Gastroesophageal sphincter (tissue), 4 donors: ENCODE measurements at places on chromosomes 1 and 21.

- no peak for ATAC-seq
Measured at GRCh38 chr1:43930949-43931275, 2.7 kb upstream of the ARTN start.

DNA sequence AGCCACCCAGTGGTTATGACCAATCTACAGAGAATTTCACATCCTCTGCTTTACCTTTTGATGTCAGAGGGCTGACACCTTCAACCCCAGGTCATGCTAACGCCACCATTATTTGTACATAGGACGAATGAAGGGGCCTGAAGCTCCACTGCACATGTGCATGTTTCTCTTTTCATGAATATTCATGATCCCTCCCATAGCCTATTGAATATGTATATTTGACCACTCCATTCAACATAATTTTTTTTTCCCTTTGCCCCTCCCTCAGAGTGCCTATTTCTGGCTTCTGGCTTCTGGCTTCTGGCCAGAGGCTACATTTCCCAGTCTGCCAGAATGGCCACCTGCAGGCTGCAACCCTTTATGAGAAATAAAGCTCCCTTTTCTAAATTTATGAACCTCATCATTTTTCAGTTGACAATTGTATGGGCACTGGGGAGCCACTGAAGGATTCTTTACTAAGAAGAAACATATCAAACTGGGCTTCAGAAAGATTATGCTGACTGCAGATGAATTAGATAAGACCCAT, 406.7 kb downstream of the SIPA1L2 start:
- ATAC-seq: no peak

DNA sequence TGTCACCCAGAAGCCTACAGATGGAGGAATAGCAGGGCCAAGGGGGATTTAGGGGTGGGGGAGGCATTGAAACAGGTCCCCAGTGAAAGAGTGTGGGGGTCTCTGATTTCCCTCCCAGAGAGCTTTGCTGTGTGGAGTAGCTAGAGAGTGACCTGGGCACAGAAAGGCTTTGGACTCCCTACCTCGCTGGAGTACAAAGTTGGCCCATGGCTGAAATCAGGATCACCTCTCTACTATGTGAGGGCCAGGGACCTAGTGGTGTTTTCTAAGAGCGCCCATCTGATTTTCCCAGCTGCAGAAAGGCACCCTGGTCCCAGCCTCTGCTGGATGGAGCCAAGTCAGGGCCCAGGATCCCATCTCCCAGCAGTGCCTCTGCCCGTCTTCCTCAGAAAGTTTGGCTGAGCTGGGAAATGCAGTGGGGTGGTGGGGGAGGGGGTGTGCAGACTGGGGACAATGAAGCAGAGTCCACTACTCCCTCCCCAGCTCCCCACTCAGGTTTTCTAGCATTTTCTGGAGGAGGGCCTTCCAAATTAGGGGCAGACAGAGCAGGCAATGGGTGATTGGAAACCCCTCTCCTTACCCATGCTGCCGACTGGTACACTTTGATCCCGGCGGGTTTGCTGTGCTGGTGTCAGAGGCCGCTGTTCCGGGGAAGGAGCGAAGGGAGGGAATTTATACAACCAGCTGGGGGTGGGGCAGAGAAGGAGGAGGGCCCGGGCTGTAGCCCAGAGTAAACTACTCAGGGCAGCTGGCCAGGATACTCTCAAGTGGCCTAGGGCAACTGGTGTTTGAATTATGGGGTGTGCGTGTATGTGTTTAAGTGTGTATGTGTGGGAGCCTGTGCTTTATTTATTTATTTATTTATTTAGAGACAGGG, at the start of gene SELENBP1:
Gene SELENBP1 (minus strand): TSS at position 648 of the 877 bp plus-strand sequence. CDS start 64 bp downstream, at position 584.
- ATAC-seq: peak; percentile 80

DNA sequence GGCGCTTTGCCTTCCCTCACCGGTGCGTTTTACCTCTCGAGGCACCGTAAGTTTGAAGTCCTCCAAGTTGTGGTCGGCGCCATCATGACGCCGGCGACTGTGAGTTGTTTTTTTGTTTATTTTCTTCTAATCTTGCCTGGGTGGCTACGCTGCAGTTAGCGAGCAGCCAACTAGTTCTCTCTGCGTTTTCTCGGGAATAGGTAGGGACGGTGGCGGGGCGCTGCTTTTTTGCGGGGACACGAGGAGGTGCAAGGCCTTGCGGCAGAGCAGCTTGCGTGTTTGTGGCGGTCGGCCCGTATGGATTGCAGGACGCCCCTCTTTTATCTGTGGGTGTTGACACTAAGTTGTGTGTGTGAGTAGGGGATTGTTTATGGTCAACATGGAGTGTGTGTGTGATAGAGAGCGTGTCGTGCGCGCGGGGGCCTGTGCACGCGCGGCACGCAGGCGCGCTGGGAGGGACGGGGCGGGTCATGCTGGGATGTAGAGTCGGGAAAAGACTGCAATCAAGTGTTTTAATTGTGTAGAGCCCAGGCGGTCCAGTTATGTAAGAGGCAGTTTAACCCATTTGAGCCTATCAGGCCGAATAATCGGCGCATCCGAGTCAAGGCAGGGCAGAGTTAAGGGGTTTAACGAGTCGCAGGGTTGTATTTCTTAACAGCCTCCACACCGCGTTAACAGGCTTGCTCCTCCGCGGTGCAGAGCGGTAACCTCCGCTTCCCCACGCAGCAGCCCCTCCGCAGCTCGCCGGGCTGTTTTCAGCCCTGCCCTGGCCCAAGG, 1.2 kb upstream of the NEGR1 start:
- ATAC-seq: peak; percentile 66

DNA sequence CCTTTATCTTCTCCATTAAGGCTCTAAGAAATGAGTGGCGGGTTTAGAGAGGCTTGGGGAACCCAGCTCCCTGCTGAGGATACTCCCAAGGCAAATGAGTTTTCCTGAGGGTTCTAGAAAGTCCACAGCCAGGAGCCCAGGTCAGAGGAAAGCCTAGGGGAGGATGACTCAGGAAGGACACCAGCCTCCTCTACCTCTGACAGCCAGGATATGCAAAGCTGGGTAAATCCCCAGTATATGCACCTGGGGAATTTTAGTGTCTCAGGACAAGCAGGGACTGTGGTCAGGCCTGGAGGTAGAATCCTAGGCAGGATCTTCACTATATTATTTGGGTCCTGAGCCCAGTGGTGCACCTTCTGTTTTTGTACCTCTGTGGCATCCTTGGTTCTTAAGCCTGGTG, 23.5 kb upstream of the WNT4 start:
- ATAC-seq: no peak

- ATAC-seq: no peak
Measured at GRCh38 chr1:77060000-77060399, 159.2 kb downstream of the PIGK start.
